ENCODE measurements at places on chromosomes 11 and 22.

DNA sequence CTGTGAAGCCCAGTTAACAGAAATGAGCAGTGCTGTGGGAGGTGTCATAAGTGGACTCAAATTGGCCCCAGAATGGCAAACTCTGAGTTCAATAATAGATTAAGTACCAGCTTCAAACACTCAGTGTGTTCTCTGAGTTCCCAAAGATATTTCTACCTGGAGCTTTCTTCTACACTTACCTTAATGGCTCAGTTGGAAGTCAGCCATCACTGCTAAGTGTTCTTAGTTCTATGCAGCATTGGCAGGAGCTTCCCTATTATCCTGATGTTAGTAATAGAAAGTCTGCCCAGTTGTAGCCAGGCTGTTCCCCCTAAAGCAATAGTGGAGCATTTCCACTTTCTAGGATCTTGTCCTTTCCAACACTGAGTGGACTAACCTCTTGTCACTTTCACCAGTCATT is 9.7 kb upstream of the PIK3IP1 start:
- DNase-seq = no peak

- DNase-seq = no peak
These were observed 10.5 kb upstream of the FUT4 start for GRCh38 chr11:94533206-94533605.

- DNase-seq = no peak
These were observed 32.5 kb upstream of the LMO1 start for GRCh38 chr11:8296038-8296649.

- no peak for DNase-seq
These were observed 82.4 kb upstream of the BIRC3 start for GRCh38 chr11:102234779-102235439.

DNA sequence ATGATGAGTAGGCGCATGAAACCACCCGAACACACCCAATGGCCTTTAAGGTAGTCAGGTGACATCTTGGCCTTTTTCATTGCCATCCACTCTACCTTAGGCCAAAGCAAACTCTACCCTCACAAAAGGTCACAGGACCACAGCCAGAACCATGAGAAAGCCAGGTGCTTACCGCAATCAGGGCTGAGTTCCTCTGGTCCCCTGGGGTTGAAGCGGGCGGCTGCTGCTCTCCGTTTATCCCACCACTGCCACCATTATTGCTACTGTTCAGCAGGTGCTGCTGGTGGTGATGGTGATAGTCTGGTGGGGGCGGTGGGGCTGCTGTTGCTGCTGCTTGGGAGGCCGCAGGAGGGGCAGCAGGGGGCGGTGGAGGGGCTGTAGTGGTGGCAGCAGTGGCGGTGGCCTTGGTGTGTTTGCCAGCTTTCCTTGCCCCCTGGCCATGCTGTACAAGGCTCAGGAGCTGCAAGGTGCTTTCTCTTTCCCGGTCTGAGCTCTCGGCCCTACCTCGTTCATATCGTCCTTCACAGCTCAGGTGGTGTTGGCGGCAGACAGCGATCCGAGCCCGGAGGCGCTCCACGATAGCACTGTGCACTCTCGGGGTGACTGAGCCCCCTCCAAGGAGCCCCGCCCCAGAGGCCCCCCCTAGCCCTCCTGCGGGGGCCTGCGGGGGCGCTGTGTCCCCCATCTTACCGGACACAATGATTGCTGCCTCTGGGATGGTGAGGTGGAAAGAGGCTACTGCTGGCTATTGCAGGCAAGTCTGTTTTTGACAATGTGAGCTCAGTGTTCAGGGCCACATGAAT is 1.6 kb downstream of the MAML2 start:
- DNase-seq = no peak

- no peak for DNase-seq
These were observed 25.4 kb downstream of the CNTF start for GRCh38 chr11:58647866-58648265.
